Mucosa of gallbladder (tissue), 1 donor: ENCODE measurements at places on chromosomes 2 and 18. TPM values are rescaled to one million over a fixed set of nuclear protein-coding genes. Genes with fewer than 3 reads are reported as not detected.

TLX2 gene
- 0.12 TPM for total RNA-seq

BCL11A gene
- 21.3 TPM for total RNA-seq

RAB6D gene
- total RNA-seq: 1.8 TPM

AAMP gene
- total RNA-seq: 114 TPM

DSG2 gene
- 103 TPM for total RNA-seq

ACMSD gene
- total RNA-seq: 47.0 TPM

PAIP2B gene
- total RNA-seq: 6.9 TPM

KLHL14 gene
- total RNA-seq: 0.26 TPM

CNGA3 gene
- total RNA-seq: not detected

GALR1 gene
- total RNA-seq: 0.09 TPM
